ENCODE measurements at places on chromosomes 3 and 15.

DNA sequence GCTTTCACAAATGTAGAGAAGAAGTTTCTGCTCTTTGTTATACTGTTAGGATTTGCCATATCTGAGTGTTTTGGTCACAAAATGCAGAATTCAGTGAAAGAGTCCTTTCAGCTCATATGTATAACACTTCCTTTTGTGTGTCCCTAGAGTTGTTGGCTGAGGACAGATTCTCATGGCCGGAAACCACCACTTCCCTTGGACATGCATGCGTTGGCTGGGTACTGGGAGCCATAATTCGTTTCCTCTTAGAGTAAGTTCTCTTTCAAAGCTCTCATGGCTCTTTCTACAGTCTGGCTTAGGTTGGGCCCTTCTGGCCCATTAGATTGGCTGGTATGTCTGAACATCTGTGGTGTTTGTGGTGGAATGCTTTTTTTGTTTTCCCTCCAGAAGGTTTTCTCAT lies 298.5 kb downstream of the DIPK2A start:
- no peak overlapping the region for H3K27ac ChIP-seq
- H3K4me1 ChIP-seq: no peaks in the 10 kb centered on the region
- H3K4me3 ChIP-seq: no peak overlapping the region
- no peaks in the 10 kb centered on the region for H3K27me3 ChIP-seq
- H3K36me3 ChIP-seq: no peaks in the 10 kb centered on the region
- no peak for DNase-seq

DNA sequence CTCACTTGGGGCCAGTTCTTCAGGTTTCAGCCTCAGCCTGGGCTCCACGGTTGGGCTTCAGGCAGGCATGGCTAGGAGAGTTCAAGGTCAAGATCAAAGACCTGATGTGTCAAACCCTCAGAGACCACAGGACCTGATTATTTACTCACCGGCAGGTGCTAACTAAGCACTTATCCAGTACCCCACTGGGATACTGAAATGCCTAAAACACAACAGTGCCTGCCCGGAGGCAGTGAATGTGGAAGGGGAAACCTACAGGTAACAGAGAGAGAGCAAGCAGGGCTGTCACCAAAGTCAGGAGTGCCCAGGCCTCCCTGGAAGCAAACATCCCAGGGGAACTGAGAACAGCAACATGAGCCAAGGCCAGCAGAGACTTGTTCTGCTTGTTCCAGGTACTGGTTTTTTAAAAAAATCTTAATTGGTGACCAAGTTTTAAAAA lies 6.7 kb downstream of the IDH2 start:
- 0 out of 3 replicates have a peak, but pooled peaks cover under 1% of the 10 kb centered on the region for H3K36me3 ChIP-seq
- peaks cover 57% of the 10 kb centered on the region for H3K4me1 ChIP-seq
- H3K27ac ChIP-seq: no peak overlapping the region
- no peak overlapping the region for H3K4me3 ChIP-seq
- peak; percentile 70 for DNase-seq
- H3K27me3 ChIP-seq: no peaks in the 10 kb centered on the region

DNA sequence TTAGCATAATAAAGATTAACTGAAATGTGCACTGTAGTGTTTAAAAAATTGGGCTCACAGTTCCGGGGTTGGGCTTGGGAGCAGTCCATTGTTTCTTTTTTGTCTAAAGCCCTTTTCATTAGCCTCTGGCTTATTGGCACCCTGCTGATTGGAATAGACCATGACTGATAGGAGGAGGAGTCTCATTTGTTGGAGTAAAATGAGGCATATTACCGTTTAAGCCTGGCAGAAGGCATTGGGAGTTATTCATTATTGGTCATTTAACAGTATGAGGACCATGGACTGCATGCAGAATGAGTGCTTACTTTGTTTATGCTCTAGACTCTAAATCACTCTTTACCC lies 139.0 kb upstream of the CGNL1 start:
- H3K27me3 ChIP-seq: no peaks in the 10 kb centered on the region
- H3K27ac ChIP-seq: no peak overlapping the region
- no peak for DNase-seq
- no peak overlapping the region for H3K4me3 ChIP-seq
- H3K36me3 ChIP-seq: peaks cover 46% of the 10 kb centered on the region

GRCh38 chr3:134260987-134261386 lies 10.3 kb upstream of the RYK start:
- DNase-seq: no peak
- H3K36me3 ChIP-seq: no peaks in the 10 kb centered on the region
- no peaks in the 10 kb centered on the region for H3K4me1 ChIP-seq
- H3K27ac ChIP-seq: no peak overlapping the region
- no peak overlapping the region for H3K4me3 ChIP-seq
- H3K27me3 ChIP-seq: no peaks in the 10 kb centered on the region

DNA sequence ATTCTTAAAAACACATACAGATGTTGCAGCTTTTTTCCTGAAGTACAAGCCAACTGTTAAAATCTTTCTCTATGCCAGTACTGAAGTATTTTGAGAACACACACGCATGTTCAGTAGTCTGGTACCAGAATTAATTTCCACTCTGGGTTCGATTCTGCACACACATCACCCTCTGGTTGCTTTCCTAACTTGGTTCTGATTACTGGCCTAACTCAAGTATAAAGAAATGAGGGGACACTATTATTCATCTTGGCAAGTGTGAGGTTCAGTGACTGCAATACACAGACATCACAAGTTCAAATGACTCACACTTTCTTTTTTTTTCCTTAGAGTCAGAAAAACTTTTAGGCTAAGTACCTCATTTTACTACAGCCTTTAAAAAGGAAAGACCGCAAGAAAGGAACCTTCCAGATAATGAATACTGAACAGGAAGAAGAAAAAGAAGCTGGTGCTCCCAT lies 37.4 kb upstream of the LDHAL6B start:
- peaks cover 52% of the 10 kb centered on the region for H3K4me1 ChIP-seq
- DNase-seq: no peak
- peaks cover 9% of the 10 kb centered on the region for H3K36me3 ChIP-seq
- H3K27me3 ChIP-seq: no peaks in the 10 kb centered on the region
- no peak overlapping the region for H3K27ac ChIP-seq

DNA sequence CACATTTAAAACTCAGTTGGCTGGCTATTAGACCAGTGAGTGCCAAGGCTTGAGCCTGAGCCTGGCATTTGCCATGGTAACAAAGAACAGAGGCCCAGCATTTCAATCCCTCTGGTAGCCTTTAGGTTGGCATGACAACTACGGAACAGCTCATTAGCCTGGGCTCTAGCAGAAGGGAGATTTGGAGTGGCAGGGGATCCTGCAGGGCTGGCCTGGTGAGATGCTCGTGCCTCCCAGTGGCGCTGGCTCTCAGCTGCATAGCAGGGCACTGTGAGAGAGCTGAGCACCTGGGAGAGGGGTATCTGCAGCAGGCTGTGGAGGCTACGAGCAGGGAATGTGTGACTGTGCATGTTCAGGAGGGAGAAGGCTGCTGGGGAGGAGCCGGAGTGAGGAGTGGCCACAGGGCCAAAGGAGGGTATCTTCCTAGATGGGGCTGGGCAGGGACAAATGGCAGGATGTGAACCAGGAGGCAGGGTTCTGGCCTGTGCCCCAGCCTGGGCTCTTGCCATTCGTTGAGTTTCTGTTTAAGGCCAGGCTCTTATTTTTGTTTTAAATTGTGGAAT lies 5.6 kb upstream of the ABTB1 start:
- H3K36me3 ChIP-seq: peaks cover 3% of the 10 kb centered on the region
- H3K27ac ChIP-seq: no peak overlapping the region
- DNase-seq: no peak
- peaks cover 6% of the 10 kb centered on the region for H3K4me1 ChIP-seq
- no peaks in the 10 kb centered on the region for H3K27me3 ChIP-seq

- peaks cover 17% of the 10 kb centered on the region for H3K4me1 ChIP-seq
- no peak for DNase-seq
- H3K27ac ChIP-seq: no peak overlapping the region
- H3K4me3 ChIP-seq: no peak overlapping the region
Measured at GRCh38 chr3:183503746-183504145, 51.8 kb downstream of the KLHL6 start.

GRCh38 chr3:72242326-72242725 lies 457.4 kb upstream of the PROK2 start:
- peaks cover 3% of the 10 kb centered on the region for H3K27me3 ChIP-seq
- H3K36me3 ChIP-seq: no peaks in the 10 kb centered on the region
- no peaks in the 10 kb centered on the region for H3K4me1 ChIP-seq
- H3K27ac ChIP-seq: no peak overlapping the region

DNA sequence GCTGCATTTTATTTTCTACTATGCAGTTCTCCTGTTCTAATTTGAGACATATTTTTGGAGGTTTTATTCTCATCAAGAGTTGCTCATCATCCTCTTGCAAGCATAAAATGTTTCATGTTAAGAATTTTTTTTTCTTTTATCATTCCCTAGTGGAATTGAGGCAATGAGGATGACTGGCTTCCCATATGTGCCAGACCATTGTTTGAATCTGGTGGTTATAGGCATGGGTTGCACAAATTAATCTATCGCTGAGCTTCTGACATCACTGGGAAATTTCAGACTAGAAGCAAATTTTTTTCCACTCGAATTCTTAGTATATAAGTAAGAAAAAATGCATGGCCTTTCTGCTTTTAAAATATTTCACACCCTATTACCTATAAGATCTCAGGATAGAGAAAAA lies 279.1 kb upstream of the PLSCR5 start:
- no peaks in the 10 kb centered on the region for H3K36me3 ChIP-seq
- no peaks in the 10 kb centered on the region for H3K27me3 ChIP-seq
- no peak for DNase-seq

- H3K4me1 ChIP-seq: no peaks in the 10 kb centered on the region
- no peak overlapping the region for H3K4me3 ChIP-seq
- DNase-seq: no peak
- no peaks in the 10 kb centered on the region for H3K36me3 ChIP-seq
Measured at GRCh38 chr3:46642971-46643370, 30.6 kb downstream of the FAM240A start.

GRCh38 chr15:73015493-73015892 lies 36.8 kb upstream of the NEO1 start:
- H3K4me1 ChIP-seq: peaks cover 3% of the 10 kb centered on the region
- H3K4me3 ChIP-seq: no peak overlapping the region
- no peaks in the 10 kb centered on the region for H3K27me3 ChIP-seq
- DNase-seq: no peak
- no peak overlapping the region for H3K27ac ChIP-seq

DNA sequence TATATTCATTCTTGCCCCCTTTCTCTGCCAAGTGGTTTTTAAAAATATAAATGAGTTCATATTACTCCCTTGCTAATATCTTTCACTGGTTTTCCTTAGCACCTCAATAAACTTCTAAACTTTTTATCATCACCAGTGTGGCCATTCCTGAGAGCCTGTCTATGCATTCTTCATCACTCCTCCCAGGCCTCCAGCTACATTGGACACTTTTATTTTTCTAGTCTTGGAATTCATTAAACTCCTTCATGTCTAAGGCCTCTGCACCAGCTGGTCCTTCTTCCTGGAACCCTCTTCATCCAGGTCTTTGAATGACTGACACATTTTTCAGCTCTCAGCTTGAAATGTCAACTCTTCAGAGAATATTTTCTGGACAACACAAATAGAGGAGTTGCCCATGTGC lies 120.4 kb upstream of the P2RY1 start:
- H3K4me3 ChIP-seq: no peak overlapping the region
- no peaks in the 10 kb centered on the region for H3K36me3 ChIP-seq
- no peaks in the 10 kb centered on the region for H3K27me3 ChIP-seq
- H3K4me1 ChIP-seq: no peaks in the 10 kb centered on the region
- DNase-seq: no peak

DNA sequence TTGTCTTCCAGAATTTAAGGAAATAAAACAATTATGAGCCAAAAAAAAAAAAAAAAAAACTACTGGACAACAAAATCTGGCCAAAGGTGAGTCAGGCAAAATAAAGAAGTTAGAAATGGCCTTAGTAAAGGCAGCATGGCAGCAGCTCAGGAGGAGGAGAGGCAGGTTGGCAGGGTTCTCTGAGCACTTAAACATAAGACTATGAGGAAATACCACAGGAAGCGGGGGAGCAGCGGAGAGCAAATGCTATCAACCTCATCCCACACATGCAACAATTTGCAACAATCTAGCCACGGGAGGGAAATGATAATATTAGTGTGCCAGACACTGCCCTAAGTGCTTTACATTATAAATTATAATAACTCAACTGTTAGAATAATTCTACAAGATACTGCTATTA lies 247.3 kb upstream of the NSMCE3 start:
- H3K4me1 ChIP-seq: no peaks in the 10 kb centered on the region
- DNase-seq: no peak
- H3K36me3 ChIP-seq: no peaks in the 10 kb centered on the region
- no peak overlapping the region for H3K27ac ChIP-seq
- H3K4me3 ChIP-seq: no peak overlapping the region

DNA sequence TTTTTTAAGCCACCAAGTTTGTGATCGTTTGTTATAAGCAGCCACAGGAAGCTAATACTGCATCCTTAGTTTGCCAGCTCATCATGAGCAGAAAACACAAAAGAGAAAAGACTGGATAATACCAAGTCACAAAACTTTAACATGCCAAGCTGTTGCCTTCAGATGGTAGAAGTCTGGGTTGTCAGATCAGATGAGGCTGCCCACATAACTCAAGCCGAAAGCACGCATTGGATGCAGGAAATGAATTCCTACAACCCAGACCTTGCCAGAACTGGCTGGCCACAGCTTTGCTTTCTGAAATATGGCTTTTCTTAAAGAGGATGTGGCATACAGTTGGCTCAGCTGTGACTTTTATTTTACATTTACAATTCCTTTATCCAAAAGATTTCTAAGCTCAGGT lies 118.3 kb upstream of the NEO1 start:
- no peak overlapping the region for H3K4me3 ChIP-seq
- no peaks in the 10 kb centered on the region for H3K27me3 ChIP-seq
- H3K27ac ChIP-seq: no peak overlapping the region
- H3K4me1 ChIP-seq: no peaks in the 10 kb centered on the region
- no peaks in the 10 kb centered on the region for H3K36me3 ChIP-seq
- DNase-seq: no peak

DNA sequence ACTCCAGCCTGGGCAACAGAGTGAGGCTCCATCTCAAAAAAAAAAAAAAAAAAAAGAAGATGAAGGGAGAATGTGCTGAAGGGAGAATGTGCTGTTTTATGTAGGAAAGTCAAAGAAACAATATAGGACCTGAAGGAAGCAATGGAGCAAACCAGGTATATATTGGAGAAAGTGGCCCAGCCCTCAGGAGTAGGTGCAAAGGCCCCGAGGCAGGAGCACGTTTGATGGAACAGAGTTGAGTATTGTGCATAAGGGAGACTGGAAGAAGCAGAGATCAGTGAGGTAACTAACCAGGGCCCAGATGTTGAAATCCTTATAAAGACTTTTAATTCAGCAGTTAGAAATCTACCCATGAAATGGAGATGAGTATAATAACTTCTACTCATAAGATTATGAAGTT lies 79.6 kb downstream of the MAP2K5 start:
- H3K36me3 ChIP-seq: no peaks in the 10 kb centered on the region
- no peaks in the 10 kb centered on the region for H3K27me3 ChIP-seq
- H3K4me3 ChIP-seq: no peak overlapping the region
- H3K4me1 ChIP-seq: no peaks in the 10 kb centered on the region

DNA sequence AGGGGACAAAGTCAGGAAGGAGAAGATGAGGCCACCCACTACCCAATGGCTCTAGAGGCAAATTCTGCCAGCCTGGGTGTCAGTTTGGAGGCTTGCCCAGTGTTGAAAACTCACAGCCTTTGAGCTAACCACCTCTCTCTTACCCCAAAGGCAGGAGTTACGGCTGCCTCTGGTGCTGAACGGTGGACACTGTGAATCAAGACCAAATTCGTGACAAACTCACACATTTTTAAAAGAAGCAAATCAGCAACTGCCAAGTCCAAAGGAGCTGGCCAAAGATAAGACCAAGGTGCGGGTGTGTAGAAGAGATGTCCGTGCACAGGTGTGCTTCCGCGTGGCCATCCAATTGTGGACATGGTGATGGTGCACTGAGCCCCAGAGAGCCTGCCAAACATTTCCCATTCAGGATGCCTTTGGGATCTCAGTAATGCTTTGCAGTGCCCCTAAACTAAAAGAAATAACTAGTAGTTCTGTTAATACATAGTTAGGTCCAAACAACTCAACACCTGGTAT lies 74.6 kb downstream of the FAM174B start:
- H3K4me1 ChIP-seq: no peaks in the 10 kb centered on the region
- H3K36me3 ChIP-seq: no peaks in the 10 kb centered on the region
- no peak overlapping the region for H3K4me3 ChIP-seq
- no peak for DNase-seq
- H3K27me3 ChIP-seq: peaks cover 71% of the 10 kb centered on the region
